Fibroblast of skin of scalp (primary cell): ENCODE measurements at places on chromosomes 4 and X.

GRCh38 chrX:40698851-40699250, 36.5 kb downstream of the MED14 start:
- DNase-seq, result no peak

- peak; percentile 2 for DNase-seq
These were observed 538.1 kb downstream of the STIM2 start for GRCh38 chr4:27398631-27399310.

DNA sequence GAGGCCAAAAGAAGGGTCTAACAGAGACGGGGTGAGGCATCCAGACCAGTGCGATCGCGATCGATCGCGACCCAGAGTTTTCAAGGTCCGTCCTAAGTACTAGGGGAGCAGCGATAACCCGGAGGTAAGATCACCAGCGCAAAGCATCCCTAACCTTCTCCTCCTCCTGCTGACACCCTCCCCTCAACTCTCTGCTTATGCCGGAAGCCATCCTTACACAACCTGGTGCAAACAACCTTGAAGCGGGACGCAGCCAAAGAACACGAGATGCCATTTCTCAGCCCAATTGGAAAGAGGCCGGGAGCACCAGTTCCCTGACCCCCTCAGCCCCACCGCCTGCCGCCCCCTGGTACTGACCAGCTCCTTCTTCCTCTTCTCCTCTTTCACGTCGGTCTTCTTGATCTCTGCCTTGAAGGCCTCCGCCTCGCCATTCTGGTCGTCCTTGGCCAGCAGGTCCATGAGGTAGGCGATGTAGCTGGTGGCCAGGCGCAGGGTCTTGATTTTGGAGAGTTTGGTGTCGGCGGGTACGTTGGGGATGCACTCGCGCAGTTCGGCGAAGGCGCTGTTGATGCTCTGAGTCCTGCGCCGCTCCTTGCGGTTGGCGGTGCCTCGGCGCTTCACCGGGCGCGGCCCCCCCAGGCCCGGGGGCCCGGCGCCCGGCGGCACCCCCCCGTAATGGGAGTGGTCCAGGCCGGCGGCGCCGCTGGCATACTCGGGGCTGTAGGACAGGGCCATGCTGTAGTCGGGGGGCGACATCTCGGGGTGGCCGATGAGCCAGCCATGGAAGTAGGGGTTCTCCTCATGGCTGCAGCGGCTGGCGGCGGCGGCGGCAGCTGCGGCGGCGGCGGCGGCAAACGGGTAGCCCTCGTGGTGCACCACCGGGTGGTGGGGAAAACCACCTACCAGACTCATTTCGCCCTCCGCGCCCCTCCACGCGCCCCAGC, 1.4 kb downstream of the HAND2 start:
- DNase-seq, result no peak

DNA sequence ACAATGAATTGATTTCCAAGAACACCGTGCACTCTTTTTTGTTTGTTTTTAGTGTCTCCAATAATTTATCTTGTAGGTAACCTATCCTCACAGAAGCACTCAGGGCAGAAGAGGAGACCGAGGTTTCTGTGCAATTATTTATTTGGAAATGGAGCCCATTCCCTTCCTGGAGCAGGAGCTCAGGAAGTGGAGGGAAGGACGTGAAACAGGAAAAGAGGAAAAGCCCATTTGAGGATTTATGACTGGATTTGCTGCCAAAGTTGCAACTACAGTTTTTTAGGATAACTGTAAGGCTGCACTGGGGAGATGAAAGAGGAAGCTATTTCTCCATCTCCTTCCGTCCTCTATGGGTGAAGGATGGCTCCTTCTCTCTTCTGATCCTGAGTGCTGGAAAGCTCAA, 31.7 kb upstream of the MXRA5 start:
- DNase-seq, result no peak

- DNase-seq, result peak; percentile 68
These were observed 167.3 kb downstream of the PJA1 start for GRCh38 chrX:68997911-68998310.

DNA sequence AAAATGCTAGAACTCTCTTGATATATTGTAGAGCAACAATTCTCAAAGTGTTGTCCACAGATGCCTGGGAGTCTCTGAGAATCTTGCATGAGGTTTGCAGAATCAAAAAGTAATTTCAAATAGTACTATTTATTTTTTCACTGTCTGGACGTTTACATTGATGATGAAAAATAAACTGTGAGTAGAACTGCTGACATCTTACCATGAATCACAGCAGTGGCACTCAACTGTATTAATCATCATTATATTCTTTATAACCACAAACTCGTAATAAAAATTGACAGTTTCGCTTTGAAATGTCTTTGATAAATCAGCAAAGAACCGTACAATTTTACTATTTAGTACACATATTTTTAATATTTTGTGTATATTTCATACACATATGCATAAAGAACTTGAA, 94.5 kb downstream of the NAF1 start:
- DNase-seq, result no peak

DNA sequence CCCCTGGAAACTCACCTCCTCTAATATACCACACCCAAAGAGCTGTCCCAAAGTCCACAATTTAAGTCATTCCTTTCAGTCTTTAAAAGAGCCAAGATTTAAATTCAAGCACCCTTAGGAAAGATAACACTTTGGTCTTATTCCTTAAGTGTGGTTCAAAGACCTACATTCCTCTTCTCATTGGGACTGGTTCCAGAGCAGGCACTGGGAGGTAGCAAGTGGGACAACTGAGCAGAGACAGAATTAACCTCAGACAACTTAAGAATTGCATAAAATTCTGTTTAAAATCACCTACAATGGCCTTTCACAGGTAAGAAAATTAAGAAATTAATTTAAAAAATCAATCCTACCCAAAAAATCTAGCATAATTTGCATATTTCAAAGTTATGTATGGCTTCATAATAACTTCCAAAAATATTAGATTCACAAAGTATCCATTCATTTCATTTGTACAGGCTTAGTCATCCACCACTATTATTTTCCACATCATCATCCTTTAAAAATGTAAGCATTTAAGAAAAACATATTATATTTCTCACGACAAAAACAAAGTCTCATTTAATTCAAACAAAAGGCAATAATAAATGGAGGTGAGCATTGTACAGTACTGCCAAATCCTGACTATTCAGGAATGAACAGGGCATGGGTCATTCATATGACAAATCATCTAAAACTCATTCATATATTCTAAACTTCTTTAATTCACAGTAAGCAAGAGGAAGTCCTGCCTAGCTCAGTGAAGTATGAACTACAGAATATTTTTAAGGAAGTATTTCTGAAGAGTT, 13.6 kb downstream of the PRSS12 start:
- peak; percentile 83 for DNase-seq

- DNase-seq, result no peak
These were observed 18.6 kb downstream of the FGFRL1 start for GRCh38 chr4:1030031-1030430.

- DNase-seq, result peak; percentile 30
These were observed 58.2 kb upstream of the DUSP21 start for GRCh38 chrX:44785652-44786051.

DNA sequence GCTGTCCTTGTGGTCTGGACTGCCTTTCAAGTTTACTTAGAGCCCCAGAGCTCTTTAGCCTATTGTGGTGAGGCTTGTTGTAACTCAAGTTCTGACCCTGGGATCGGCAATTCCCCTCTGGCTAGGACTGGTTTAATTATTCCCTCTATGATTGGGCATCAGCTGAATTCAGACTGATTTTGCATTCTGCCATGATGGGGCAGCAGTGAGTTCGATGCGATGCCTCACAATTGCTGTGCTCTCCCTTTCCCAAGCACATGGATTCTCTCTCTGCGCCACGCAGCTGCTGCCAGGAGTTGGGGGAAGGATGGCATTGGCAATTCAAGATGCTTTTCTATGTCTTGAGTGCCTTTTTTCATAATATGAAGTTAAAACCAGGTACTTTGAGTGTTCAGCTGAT, 327.8 kb upstream of the CXorf51B start:
- DNase-seq, result no peak

DNA sequence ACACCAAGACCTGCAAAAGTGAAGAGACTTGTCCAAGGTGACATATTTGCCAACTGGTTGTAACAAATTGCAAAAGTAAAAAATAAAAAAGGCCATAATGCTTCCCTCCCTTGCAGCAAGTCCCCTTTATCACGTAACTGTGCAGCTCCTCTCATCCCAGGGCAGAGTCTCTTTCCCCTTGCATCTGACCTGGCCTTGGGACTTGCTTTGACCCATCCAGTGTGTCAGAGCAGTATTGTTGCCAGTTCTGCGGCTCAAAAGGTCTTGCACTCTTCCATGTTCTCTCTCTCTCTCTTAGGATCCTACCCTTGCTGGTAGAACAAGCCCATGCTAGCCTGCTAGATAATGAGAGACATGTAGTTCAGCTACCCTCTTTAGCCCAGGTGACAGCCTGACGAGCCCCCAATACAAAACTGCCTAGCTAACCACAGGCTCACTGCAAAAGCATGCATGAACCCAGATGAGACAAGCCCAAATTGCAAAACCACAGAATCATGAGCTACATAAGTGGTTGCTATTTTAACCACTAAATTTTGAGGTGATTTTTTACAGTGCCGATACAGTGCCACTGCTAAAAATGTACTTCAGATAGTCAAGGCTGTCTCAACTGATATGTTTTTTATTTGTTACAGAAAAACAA, 289.5 kb upstream of the PPARGC1A start:
- DNase-seq, result no peak

DNA sequence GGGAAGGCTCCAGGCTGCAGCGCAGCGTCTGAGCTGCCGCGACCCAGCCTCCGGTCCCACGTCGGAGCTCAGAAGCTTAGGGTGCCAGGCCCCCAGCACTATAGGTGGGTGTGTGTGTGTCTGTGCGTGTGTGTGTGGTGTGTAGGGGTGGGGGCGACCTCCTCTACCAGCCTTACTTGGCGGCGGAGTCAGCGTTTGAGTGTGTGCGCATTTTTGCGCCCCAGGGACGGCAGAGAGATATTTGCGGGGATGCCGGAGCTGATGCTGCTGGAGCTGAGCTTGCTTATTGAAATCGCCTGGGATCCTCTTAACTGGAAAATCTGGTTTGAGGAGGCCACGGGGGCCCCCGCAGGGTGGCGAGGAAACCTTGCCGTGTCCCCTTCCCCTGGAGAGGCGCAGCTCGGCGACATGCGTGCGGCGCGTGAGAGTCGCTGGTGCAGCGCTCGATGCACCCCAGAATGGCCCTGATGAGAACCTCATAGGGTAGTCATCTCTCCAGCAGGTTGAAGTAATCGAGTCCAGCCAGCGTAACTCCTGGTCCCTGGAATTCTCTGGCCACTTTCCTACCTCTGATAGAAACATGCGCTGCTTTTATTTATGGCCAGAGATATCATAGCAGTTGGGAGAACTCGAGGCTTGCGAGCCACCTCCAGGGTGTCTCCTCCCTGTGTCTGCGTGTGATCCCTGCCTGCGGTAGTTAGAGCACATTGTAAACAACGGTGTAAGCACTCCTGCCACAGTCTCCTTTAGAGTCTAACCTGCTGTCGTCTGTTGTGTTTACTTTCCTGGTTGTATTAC, 2.7 kb downstream of the ADGRL3 start:
- no peak for DNase-seq

GRCh38 chr4:64893205-64893604, 484.0 kb upstream of the TECRL start:
- DNase-seq, result no peak

DNA sequence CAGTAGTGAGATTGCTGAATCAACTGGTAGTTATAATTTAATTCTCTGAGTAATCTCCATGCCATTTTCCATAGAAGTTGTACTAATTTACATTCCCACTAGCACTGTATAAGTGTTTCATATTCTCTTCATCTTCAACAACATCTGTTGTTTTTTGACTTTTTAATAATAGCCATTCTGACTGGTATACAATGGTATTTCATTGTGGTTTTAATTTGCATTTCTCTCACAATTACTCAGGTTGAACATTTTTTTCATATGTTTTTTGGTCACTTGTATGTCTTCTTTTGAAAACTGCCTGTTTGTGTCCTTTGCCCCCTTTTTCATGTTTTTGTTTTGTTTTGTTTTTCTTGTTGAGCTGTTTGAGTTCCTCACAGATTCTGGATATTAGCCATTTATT, 880.2 kb downstream of the RAPGEF2 start:
- DNase-seq, result no peak

DNA sequence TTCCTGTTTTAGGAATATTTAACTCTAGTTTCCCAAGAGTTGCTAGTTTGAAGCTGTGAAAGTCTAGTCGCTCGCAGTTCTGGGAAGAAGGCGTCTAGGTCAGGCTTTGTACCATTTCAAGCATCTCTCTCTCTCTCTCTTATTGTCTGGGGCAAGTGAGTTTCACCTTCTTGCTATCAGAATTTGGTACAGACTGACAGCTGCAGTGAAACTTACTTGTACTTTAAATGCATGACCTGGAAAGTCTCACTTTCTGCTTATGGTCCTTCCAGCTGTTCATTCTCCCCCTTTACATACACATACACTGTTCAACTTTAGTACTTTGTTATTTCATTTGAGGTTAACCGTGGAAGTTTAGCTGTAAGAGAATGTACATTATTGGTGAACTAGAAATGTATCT, 4.4 kb downstream of the FRMPD4 start:
- no peak for DNase-seq

DNA sequence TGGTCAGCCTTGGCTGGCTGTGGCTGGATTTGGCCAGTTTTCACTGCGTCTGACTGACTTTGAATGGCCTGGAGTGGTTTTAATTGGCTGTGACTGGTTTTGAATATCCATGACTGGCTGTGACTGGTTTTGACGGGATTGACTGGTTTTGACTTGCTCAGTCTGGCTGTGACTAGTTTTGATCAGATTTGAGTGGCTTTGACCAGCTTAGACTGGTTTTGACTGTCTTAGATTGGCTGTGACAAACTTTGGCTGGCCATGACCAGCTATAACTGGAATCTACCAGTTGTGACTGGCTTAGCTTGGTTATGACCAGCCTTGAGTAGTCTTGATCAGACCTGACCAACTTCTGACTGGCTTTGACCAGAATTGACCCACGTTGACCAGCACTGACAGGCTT, 168.4 kb upstream of the AMOT start:
- no peak for DNase-seq

GRCh38 chr4:8699063-8699385, 106.5 kb downstream of the CPZ start:
- no peak for DNase-seq

GRCh38 chr4:41820473-41820872, 71.9 kb upstream of the PHOX2B start:
- no peak for DNase-seq

DNA sequence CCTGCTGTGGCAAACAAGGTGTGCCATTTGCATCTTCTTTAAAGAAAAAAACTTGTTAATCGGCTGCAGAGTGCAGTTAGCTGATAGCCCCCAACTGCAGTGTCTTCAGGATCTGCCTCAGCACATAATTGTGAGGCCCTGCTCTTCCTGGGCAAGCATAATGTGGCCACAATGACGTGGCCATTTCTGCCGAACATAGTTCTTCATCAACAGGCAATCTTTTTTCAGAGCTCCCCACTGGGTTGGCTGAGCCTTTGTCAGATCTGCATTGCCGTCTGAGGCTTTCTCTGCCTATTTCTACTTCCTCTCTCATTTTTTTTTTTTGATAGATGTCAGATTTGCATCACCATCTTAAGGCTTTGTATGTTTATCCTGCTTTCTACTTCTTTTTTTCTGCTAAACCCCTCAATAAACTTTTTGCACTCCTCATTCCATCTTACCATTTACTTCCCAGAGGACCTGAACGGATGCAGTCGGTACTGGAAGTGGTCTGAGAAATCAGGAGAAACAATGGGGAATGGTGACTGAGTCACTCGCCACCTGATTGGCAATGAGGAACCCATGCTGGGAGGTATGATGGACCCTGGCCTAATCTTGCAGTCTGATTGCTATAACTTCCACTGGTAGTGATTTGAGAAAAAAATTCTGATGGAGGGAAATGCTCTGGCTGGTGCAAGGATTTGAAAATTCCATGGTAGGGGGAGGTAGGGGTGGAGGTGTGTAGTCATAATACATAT, 21.2 kb upstream of the TAB3 start:
- DNase-seq, result peak; percentile 42

GRCh38 chr4:76690906-76691275, 207.1 kb downstream of the SOWAHB start:
- no peak for DNase-seq
